Pancreas (tissue), 10 donors: ENCODE measurements at places on chromosomes 6 and 20.

DNA sequence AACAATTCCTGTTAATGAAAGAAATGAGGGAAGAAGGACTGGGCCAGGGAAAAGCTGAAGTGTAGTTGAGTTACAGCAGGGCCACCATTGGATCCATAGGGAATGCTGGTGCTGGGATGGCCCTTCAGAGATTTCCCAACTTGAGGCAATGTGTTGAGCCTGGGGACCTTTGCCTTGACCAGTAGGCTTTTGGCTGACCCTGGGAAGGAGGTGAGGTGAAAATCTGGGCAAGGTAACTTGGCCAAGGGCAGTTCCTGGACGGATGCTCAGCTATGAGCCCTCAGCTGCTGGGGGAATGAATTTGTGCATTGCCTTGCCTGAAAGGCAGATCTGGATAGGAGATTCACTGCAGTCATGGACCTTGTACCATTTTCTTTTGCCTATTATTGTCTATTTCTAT lies 20.4 kb downstream of the UTRN start:
- no peak for DNase-seq

- no peak for DNase-seq
Measured at GRCh38 chr6:132478674-132479073, 34.2 kb downstream of the STX7 start.

- no peak for DNase-seq
Measured at GRCh38 chr20:40255365-40255764, 433.7 kb downstream of the MAFB start.

DNA sequence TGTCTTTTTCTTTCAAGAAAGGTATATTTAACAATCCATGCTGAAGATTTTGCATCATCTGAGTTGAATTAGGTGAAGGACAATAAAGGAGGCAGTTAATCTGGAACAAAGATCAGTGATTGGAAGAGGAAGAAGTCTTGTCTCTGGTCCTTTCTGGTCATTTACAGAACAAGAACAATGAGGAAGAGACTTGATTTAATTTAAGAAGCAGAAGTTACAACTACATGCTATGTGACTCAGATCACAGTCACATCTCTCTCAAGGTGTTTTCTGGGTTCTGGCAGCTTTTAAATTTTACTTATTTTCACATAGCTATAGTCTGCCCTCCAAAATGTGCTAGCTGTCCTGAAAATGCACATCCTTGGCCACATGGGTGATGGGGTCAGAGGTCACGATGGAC lies 53.5 kb upstream of the DEK start:
- no peak for DNase-seq

DNA sequence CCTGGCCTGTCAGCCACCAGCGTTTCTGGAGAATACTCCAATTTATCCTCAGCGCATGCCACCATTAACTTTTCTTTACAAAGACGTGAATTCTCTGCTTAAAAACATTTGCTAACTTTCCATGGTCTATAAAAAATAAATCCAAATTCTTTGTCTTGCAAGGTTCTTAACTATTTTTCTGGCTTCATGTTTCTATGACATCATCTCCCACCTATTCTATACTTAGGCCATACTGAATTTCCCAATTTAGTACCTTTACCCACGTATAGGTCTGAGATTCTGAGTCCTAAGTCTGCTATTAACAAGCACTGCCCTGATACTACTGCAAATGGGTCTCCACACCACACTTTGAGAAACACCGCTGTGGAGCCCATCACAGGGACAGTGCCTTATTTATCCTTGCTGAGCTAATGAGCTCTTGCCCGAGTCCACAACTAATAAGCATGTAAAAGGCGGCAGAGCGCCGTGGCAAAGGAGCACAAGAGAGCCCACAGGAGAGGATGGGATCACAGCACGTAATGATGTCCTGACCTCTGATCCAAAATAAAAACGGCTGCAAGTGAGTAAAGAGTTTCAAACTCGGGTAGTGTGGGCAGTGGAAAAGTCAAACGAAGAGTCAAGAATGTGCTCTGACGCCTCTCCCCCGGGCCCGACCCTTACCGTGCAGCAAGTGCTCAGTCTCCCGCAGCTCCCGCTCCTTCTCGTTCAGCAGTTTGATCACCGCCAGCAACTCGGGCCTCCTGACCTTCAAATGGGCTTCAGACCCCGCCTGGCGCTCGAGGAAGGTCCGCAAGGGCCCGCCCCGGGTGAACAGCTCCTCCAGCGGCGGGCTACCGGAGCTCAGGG lies 519 bp downstream of the MTRF1L start:
- DNase-seq = peak; percentile 15

DNA sequence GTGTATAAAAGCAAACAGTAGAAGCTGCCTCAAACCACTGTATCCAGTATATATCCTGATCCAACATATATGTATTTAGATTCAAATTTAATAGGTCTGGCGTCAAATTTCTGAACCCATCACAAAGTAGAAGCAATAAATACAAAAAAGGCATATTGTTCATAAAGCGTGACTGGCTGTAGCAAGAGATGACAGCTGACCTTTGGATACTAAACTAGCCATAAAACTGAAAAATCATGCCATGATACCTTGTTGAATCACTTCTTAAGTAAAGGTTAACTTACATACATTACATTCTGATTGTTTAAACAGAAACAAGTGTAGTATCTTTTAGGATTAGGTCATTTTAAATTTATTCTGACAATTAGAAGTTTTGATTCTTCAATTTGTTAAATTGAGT lies 372.0 kb upstream of the FLRT3 start:
- DNase-seq = no peak
